ENCODE measurements at places on chromosomes 3 and 15. TPM values are rescaled to one million over a fixed set of nuclear protein-coding genes. Genes with fewer than 3 reads are reported as not detected.

DNA sequence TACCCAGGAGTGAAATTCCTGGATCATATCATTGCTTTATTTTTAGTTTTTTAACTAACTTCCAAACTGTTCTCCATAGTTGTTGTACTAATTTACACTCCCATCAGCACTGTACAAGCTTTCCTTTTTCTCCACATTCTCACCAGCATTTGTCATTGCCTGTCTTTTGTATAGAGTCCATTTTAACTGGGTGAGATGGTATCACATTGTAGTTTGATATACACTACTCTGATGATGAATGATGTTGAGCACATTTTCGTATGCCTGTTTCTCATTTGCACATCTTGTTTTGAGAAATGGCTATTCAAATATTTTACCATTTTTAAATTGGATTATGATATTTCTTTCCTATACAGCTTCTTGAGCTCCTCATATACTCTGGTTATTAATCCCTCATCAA is 1586.6 kb downstream of the SI start:
- DNase-seq, result no peak

- DNase-seq, result no peak
These were observed 110.0 kb downstream of the AQP9 start for GRCh38 chr15:58247855-58248842.

LMAN1L gene
- total RNA-seq, result not detected

DNA sequence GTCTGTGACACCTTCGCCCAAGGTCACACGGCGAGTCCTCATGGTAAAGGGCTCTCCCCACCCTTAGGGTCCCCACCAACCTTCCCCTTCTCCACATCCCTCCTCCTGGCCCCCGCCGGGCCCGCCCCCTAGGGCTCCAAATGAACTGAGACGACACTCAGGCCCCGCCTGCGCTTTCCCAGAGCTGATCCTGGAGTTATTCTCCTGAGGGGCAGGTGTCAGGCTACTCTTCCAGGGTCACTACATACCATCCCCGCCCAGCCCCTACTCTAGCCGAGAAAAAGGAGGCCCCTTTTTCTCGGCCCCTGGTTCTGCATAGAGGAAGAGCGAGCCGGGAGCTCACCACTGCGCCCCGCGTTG is 292 bp downstream of the USP4 start:
- peak; percentile 40 for DNase-seq

DZIP1L gene
- 28.1 TPM for total RNA-seq

RLBP1 gene
- total RNA-seq, result 6.3 TPM

EID1 gene
- 212 TPM for total RNA-seq

Measured in neural crest cell (in vitro differentiated cells).